ENCODE measurements at places on chromosomes 11 and 22. TPM values are rescaled to one million over a fixed set of nuclear protein-coding genes. Genes with fewer than 3 reads are reported as not detected.

DNA sequence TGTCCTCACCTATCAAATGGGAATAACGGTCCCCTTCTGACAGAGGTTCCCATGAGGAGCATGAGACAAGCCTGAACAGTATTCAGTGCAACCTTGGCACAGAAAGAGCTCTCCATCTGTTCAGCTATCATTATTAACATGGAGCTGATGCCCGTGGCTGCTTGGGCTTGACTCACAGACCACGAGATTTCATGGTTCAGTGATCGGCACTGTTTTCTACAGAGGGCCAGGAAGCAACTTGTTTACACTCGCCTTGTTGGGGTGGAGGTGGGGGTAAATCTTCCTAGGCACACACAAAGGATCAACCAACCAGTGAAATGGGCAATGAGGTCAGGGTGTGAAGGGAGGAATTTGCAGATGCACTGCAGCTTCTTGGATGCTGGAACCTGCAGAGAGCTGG, 88.2 kb downstream of the CWC15 start:
- no peak overlapping the region for H3K4me3 ChIP-seq
- H3K27me3 ChIP-seq = no peaks in the 10 kb centered on the region
- peaks cover 65% of the 10 kb centered on the region for H3K36me3 ChIP-seq
- DNase-seq = peak; percentile 79

DNA sequence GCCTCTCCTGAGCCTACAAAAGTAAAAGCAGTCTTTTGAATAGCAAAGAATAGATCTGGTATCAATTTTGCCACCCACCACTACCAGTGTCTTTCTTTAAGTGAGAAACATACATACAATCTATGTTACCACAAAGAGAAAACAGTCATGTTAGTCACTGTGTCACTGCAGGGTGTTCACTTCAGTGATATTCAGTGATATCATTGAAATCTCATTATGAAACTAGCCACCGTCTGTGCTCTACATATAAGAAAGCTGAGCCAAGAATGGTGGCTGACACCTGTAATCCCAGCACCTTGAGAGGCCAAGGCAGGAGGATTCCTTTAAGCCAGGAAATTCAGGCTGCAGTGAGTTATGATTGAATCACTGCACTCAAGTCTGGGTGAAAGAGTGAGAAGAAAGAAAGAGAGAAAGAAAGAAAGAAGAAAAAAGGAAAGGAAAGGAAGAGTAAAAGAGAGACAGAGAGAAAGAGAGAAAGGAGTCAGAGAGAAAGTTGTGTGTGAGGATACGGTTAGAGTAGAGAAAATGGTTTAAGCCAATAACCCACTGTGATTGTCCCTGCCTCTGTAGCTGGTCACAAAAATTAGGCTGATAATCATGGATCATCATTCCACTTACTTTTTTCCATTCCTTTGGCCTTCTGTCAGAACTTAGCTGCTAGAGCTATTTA, 847.1 kb downstream of the FAM181B start:
- no peaks in the 10 kb centered on the region for H3K36me3 ChIP-seq
- H3K4me3 ChIP-seq = no peak overlapping the region
- no peak overlapping the region for H3K27ac ChIP-seq
- DNase-seq = no peak

DNA sequence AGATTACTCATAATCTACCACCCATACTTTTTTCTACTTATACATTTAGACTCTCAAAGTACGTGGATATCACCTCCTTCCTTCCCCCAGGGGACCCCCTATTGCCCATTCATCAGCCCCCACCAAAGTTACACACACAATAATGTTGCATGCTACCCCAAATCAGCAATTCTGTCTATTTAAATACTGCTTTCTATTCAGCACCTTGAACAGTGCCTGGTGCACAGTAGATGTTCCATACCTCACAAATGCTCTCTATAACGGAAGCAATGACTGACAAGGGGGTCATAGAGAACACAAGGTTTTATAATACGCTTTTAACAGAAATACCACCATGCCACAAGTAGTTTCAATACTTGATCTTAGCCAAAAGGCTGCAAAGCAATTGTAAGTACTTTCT, 370.7 kb downstream of the MIAT start:
- H3K4me3 ChIP-seq = no peak overlapping the region
- H3K27ac ChIP-seq = no peak overlapping the region
- H3K27me3 ChIP-seq = no peaks in the 10 kb centered on the region
- no peaks in the 10 kb centered on the region for H3K4me1 ChIP-seq
- no peak for DNase-seq

DNA sequence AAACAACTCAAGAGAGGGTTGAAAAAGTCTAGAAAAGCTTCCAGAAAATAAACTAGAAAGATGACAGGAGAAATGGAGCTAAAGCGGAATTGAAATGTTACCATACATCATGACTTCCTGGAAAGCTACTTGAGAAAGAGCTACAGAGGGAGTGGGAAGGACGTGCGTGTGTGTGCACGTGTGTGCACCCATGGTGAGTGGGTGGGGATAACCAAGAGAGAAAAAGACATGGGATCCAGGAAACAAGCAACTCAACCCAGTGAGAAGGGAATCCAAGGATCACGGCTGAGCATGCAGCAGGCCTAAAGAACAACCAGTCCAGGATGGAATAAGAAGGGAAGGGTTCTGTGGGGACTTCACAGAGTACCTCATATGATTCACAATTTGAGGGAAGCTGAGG, 21.6 kb downstream of the APOL1 start:
- DNase-seq = peak; percentile 25
- H3K4me3 ChIP-seq = no peak overlapping the region
- no peaks in the 10 kb centered on the region for H3K27me3 ChIP-seq
- peaks cover 11% of the 10 kb centered on the region for H3K4me1 ChIP-seq
- no peak overlapping the region for H3K27ac ChIP-seq

Gene CENPM
- total RNA-seq = 53.8 TPM

DNA sequence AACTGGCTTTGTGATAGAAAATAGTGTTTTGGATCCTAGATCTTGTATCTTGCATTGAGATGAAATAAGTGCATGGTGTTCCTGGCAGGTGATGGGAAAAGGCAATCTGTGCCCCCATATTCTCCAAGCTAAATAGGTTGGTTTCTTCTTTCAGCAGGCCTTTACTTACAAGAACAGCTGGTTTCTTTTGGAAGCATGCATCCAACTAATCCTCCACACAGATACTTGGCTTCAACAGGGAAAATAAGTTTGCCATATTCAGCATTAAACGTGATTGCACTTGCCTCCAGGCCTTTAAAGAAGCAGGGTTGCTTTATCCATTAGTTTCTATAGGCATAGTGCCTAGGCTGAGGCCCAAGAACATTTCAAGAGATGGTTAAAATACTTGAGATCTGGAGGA, 59.9 kb downstream of the APIP start:
- H3K4me3 ChIP-seq = no peak overlapping the region
- H3K27ac ChIP-seq = no peak overlapping the region
- H3K4me1 ChIP-seq = 0 out of 2 replicates have a peak, but pooled peaks cover 3% of the 10 kb centered on the region
- H3K36me3 ChIP-seq = no peaks in the 10 kb centered on the region
- H3K27me3 ChIP-seq = no peaks in the 10 kb centered on the region
- no peak for DNase-seq

Gene OR56A1
- not detected for total RNA-seq

Gene RAPSN
- total RNA-seq = 7.3 TPM

GRCh38 chr11:104699981-104700380, 198.3 kb downstream of the CASP12 start:
- no peak overlapping the region for H3K27ac ChIP-seq
- H3K4me3 ChIP-seq = no peak overlapping the region
- no peaks in the 10 kb centered on the region for H3K27me3 ChIP-seq

DNA sequence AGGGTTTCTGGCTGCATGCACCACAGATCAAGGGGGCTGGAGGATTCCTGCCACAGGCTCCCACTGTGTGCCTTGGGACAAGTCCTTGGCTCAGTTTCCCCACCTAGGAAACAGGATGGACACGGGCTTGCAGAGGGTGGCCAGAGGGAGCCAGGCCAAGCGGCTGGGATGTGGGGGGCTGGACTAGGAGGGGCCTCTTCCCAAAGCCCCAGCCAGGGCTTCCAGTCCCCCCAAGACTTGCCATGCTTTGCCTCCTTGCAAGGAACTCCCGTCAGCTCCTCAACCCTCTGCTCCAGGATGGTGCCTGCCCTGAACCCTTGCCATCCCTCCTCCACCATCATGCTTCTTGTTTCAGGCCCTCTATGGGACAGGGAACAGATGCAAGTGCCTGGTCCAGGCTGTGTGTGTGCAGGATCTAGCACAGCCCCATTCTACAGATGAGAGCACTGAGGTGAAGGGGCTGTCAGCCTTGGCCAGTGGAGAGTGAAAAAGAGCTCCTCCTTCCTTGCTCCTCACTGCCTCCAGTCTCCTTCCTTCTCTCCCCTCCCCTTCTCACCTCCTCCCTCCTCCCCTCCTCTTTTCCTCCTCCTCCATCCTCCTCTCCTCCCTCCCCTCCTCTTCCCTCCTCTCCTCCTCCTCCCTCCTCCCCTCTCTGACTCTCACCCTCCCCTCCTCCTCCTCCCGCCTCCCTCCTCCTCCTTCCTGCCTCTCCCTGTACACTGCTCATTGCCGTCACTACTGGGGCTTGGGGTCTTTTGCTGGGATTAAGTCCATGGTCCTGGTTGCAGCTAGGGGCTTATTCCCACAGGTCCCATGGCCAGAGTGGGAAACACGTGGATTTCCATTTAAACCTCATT, 13.3 kb upstream of the FGF19 start:
- no peaks in the 10 kb centered on the region for H3K4me1 ChIP-seq
- no peak overlapping the region for H3K4me3 ChIP-seq
- H3K27me3 ChIP-seq = no peaks in the 10 kb centered on the region
- no peaks in the 10 kb centered on the region for H3K36me3 ChIP-seq
- DNase-seq = no peak
- H3K27ac ChIP-seq = no peak overlapping the region

DNA sequence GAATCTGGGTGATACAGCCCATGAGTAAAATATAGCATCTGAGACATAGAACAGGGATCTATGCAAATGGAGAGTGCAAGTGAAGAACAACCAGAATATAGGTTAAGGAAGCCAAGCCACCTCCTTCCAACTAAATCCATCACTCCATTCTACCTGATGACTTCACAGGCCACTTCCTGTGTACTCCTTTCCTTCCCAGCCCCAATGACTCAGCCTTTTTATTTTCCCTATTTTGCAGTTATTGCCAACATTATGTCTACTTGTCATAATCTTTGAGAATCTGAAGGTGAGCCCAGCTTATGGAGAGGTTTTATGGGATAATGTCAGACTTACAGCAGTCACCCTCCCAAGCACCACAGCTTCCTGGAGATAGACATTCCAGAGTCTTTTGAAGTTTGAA, 1.4 kb upstream of the OR52M1 start:
- no peaks in the 10 kb centered on the region for H3K27me3 ChIP-seq
- no peak overlapping the region for H3K27ac ChIP-seq
- DNase-seq = no peak
- no peaks in the 10 kb centered on the region for H3K36me3 ChIP-seq

All from PC-9 (cell line).